Lung (tissue), 17 donors: ENCODE measurements at places on chromosomes 2 and 18. TPM values are rescaled to one million over a fixed set of nuclear protein-coding genes. Genes with fewer than 3 reads are reported as not detected.

The SIX3 gene
- total RNA-seq, result 0.06 TPM

The ATOH8 gene
- 51.4 TPM for total RNA-seq

The CYP1B1 gene
- total RNA-seq, result 47.7 TPM

The BOLL gene
- not detected for total RNA-seq

The TTC21B gene
- total RNA-seq, result 146 TPM

The HDAC4 gene
- 29.2 TPM for total RNA-seq

The PLGLB1 gene
- total RNA-seq, result 0.92 TPM

The CERKL gene
- total RNA-seq, result 3.3 TPM

The KCNJ13 gene
- 1.8 TPM for total RNA-seq

The TBR1 gene
- total RNA-seq, result not detected

The TUBA3E gene
- not detected for total RNA-seq

The PLB1 gene
- 8.0 TPM for total RNA-seq

The MARCHF4 gene
- 0.06 TPM for total RNA-seq

The GPR35 gene
- 2.3 TPM for total RNA-seq

The GALM gene
- total RNA-seq, result 18.3 TPM

The TSHZ1 gene
- 19.9 TPM for total RNA-seq

The ZC3H6 gene
- 15.5 TPM for total RNA-seq

The GPR75 gene
- 2.8 TPM for total RNA-seq

The FLACC1 gene
- total RNA-seq, result 8.0 TPM

The NAT8 gene
- not detected for total RNA-seq

The SKOR2 gene
- total RNA-seq, result not detected

The KCNS3 gene
- total RNA-seq, result 18.2 TPM

The TRIM43 gene
- not detected for total RNA-seq

The RPIA gene
- 18.4 TPM for total RNA-seq

The SERPINB11 gene
- not detected for total RNA-seq

The SOWAHC gene
- 12.8 TPM for total RNA-seq
